Stimulated activated CD8-positive, alpha-beta memory T cell treated with anti-CD3 and anti-CD28 coated beads, Interleukin-12 subunit alpha, Interleukin-12 subunit beta, amount 100 ng/mL, for 4 hours (primary cell): ENCODE measurements at places on chromosomes 2 and 18.

GRCh38 chr2:132638313-132639040 lies 31.5 kb downstream of the LYPD1 start:
- no peak for DNase-seq

DNA sequence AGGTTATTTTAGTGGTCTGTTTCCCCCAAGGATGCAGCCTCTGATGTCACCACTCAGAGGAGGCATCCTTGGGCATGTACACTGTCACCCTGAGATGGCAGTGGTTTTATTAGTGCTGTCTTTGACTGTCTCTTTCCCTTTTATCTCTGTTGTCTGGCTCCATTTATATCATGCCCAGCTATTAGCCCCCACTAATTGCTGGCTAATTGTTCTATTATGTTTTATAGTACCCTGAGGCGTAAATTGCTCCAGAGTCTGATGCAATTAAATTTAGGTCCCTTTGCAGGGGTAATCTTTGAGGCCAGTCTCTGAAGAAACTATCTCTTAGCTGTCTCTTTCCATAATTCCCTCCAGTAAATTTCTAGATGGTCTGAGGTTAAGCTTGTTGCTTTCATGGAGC lies 301.0 kb upstream of the KLHL29 start:
- DNase-seq = no peak

- DNase-seq = no peak
Observed at GRCh38 chr2:96945014-96945413, 41.4 kb downstream of the FAM178B start.

GRCh38 chr2:100782380-100782878 lies 37.5 kb upstream of the NPAS2 start:
- DNase-seq = no peak

GRCh38 chr2:223474893-223475292 lies 127.3 kb downstream of the SCG2 start:
- no peak for DNase-seq

DNA sequence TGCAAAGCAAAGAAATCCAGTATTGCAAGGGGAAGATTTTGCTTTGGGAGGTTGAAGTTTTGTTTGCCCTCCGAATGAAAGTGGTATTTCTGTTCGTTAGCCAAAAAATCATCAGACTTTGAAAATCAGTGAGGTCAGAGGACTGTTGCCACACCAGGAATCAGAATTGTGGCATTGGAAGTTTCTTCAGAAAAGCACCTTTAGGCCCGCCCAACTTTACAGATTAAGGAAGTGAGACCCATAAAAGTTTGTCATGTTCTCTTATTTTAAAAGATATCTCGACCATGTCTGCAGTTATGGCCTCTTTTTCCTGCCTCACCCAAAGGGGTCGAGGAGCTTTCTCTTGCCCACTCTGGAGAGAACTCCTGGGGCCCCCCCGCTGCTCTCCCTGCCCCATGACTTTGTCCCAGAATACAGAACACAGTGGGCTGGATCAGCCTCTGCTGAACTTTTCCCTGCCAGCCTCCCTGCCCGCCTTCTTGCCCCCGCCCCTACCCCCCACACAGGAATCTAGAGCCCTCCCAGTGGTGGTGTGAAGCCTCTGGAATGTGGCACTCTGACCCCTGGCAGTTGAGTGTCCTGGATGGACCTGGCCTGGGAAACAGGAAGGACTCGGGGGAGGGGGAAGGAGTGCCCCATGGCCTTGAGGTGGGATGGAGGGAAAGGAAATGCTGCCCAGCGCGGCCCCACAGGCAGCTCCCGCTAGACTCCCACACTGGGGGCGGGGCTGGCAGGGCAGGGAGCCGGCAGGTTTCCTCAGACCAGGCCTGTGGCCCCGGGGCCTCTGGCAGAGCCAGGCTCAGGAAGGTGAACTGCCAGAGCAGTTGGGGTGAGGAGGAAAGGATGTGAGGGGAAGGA lies 25.3 kb downstream of the CRIM1 start:
- no peak for DNase-seq

DNA sequence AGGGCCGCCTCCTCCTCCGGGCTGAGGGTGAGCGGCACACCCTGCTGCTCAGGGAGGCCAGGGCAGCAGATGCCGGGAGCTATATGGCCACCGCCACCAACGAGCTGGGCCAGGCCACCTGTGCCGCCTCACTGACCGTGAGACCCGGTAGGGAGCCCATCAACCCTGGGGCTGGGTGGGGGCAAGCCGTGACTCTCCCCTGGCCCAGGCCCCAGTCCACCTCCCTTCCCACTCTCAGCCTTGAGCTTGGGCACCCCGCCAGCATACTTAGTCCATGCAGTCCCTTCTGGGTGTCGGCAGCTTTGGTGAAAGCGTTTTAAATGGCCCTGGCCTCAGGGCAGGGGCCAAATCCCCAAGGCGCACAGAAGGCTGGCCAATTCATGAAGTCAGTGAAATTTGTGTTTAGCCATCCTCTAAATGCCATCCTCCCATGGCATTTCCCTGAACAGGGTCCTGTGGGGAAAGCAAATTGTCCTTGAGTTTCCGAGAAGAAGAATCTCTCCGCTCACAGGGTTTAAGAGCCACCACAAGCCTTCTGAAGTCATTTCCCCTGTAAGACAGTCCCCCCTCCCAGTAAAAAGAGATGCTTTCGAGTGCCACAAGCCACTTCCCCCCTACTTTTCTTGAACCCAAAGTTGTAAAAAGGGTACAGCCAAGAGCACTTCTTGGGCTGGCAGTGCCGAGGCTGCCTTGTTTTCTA lies 17.2 kb downstream of the SPEG start:
- DNase-seq = no peak

- DNase-seq = no peak
Observed at GRCh38 chr18:66616523-66616983, 12.7 kb upstream of the CDH19 start.

DNA sequence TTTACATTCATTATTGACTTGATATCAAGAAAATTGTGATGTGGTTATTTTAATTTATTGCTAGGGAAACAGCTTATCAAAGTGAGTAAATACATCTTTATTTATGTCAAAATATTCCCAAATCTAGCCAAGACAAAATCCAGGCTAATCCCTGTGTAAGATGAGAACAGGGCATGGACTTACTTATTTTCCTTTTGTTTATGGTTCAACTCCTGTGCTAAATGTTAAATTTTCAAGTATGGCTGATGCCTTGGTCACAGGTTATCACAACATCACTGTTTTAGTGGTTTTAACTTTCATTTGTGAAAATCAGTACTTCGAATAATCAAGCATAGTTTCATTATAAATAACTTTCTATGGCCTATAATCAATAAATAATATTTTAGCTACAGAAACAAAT lies 657.0 kb upstream of the SYT4 start:
- DNase-seq = no peak

DNA sequence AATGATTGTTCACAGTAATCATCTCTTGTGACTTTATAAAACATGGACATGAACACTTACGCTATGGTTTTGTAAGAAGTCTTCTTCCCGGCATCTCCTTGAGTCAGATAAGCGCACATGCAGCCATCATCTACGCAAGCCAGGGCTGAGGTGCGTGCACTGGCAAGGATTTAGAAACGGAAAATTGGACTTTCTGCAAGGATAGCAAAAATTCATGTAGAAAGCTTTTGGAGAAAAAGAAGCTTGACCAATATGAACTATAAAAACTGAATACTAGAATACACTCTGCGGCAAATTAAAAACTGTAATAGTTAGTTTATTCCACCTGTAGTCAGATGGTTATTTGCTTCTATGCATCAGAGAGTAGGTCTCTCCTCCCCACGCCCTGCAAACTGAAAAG lies 6.3 kb downstream of the NMS start:
- no peak for DNase-seq

DNA sequence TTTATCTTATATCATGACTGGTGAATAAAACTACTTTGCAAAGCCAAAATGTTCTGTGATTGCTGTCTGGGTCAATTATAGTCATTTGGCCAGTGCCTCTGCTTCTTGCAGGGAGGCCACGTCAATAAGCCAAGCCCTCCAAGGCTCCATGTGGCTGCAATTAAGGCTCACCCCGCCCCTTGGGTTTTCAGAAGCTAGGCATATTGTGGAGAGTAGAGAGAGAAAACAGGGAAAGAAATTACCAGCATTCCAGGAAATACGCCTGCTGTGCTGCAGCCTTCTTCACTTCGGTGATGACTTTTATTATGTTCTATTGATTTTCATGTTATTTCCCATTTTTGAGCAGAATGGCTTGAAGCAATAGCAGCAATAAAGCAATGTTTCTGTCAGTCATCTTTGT lies 319.7 kb downstream of the SOX11 start:
- DNase-seq = no peak

DNA sequence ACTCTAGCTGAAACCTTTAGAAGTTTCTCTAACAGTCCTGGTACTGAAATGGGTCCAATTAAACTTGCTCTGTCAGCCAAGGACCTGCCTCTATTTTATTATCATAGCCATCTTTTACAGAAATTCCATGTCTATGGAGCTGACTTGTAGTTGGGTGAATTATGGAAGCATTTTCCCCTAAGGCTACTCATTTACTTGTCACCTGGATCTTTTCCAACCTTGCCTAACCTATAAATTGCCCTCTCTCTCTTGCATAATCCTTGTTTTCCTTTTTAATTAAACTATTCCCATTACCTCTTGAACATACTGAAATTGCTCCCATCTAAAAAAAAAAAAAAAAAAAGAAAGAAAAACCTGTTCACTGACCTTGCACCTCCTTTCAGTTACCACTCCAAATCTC lies 74.6 kb upstream of the DOK6 start:
- no peak for DNase-seq

DNA sequence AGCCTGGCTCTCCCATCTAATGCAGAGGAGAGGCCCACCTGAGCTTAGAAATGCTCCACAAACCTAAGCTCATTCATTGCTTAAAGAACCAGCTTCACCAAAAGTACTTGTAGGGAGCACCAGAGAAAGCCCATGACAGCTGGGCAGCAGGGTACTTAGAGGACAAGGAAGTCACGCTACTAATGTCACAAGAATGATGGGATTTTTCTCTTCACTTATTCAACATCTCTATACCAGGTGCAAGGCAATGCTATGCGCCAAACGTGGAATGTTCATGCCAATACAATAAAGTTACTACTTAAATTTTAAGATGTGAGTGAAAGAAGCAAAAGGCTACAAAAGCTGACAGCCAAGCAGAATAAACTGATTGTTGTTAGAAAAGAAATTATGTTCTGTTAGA lies 36.0 kb downstream of the LONRF2 start:
- DNase-seq = no peak

DNA sequence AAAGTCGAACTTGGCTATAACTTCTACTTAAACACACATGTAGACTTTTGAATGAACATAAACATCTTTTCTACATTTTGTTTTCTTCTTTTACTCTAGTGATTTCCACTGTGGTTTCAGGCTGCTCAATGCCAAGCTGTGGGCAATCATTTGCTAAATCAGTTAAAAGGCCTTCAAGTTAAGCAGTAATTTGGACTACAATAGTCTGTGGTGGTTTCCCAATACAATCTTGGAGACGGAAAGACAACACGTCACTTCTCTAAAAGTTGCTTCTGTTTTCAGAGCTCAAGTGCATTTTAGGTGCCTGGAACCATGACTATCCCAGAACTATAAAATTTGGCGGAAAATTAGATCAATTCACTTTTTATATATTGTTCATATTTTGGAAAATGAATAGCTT lies 69.4 kb downstream of the TXNL1 start:
- DNase-seq = no peak

- DNase-seq = no peak
Observed at GRCh38 chr2:29129586-29130281, 14.5 kb downstream of the CLIP4 start.

DNA sequence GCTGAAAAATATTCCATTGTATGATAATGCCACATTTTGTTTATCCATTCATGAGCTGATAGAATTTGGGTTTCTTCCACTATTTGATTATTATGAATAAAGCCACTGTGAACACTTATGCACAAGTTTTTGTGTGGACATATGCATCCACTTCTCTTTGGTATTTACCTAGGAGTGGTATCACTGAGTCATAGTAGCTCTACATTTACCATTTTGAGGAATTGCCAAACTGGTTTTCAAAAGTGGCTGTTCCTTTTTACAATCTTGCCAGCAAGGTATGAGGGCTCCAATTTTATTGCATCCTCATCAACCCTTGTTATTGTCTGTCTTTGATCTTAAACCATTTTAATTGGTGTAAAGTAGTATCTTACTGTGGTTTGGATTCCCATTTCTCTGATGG lies 13.3 kb upstream of the EHBP1 start:
- no peak for DNase-seq

DNA sequence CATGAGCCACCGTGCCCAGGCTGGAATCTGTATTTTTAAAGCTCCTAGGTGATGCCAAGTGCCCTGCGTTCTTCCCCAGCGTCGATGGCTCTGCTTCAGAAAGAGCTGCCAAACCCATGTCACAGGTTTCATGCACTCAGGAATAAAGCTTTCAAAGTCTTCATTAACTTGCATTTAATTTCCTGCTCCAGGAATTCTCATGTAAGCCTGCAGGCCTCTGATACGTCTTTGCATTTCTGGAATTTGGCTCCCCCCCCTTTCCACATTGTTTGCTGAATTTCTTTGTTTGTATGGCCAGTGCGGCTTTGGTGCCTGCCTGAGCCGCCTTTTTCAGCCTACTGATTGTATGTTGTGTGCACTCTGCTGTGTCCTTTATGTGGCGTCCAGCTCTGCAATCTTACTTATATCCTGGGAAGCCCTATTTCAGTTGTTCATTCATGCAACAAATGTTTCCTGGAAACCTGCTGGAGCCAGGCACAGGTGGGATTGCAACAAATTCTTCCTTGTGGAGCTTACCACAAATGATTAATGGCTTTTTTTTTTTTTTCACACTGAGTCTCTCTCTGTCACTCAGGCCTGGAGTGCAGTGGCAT lies 17.9 kb upstream of the OTOF start:
- no peak for DNase-seq

- no peak for DNase-seq
Observed at GRCh38 chr2:200677721-200678532, 92.1 kb downstream of the AOX1 start.

GRCh38 chr2:84840306-84840705 lies 40.6 kb downstream of the TRABD2A start:
- DNase-seq = no peak

GRCh38 chr2:85394976-85395375 lies 15.2 kb downstream of the CAPG start:
- DNase-seq = no peak

- DNase-seq = no peak
Observed at GRCh38 chr2:133265432-133265949, 302.8 kb downstream of the NCKAP5 start.

DNA sequence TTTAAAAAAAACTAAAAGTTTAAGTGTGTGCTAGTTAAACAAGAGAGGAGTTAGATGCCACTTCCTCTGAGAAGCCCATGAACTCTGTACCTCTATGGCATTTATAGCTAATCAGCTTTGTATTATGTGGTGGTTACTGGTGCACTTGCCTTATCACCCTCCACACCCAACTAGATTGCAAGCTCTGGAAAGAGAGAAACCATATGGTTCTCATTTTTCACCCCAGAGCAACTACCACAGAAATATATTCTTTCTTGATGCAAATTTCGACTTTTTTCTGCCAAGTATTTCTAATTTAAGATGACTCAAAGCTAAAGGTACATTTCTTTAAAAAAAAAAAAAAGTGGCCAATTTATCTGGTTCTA lies 24.2 kb downstream of the RAPH1 start:
- no peak for DNase-seq

- DNase-seq = no peak
Observed at GRCh38 chr18:35478520-35479435, 19.0 kb downstream of the INO80C start.

GRCh38 chr2:53755121-53755520 lies 12.5 kb upstream of the CHAC2 start:
- no peak for DNase-seq
